Bronchus fibroblast of lung (primary cell): ENCODE measurements at places on chromosomes 2 and 18. TPM values are rescaled to one million over a fixed set of nuclear protein-coding genes. Genes with fewer than 3 reads are reported as not detected.

TNP1 gene
- not detected in 2 replicates for total RNA-seq

RND3 gene
- 35.4 and 42.9 TPM in 2 replicates for total RNA-seq

CHRND gene
- total RNA-seq: not detected in 2 replicates

MYCN gene
- not detected in 2 replicates for total RNA-seq

GPR45 gene
- not detected in 2 replicates for total RNA-seq

FOXI3 gene
- not detected in 2 replicates for total RNA-seq

CNGA3 gene
- not detected in 2 replicates for total RNA-seq

IL1RL2 gene
- total RNA-seq: 0.50 and 0.74 TPM in 2 replicates

UGT1A1 gene
- total RNA-seq: not detected in 2 replicates

GPR55 gene
- under 0.01 TPM in 1 of 2 replicates, not detected in the other for total RNA-seq

TBC1D8 gene
- total RNA-seq: 4.4 and 5.2 TPM in 2 replicates

HEATR5B gene
- 10.0 and 10.6 TPM in 2 replicates for total RNA-seq

RGPD3 gene
- under 0.01 TPM in 1 of 2 replicates, not detected in the other for total RNA-seq

CCDC141 gene
- not detected in 2 replicates for total RNA-seq

STEAP3 gene
- total RNA-seq: 30.8 and 31.2 TPM in 2 replicates

THADA gene
- 16.3 and 16.4 TPM in 2 replicates for total RNA-seq

GCC2 gene
- 4.0 and 5.4 TPM in 2 replicates for total RNA-seq
